ENCODE measurements at places on chromosomes 3 and 15. TPM values are rescaled to one million over a fixed set of nuclear protein-coding genes. Genes with fewer than 3 reads are reported as not detected.

DNA sequence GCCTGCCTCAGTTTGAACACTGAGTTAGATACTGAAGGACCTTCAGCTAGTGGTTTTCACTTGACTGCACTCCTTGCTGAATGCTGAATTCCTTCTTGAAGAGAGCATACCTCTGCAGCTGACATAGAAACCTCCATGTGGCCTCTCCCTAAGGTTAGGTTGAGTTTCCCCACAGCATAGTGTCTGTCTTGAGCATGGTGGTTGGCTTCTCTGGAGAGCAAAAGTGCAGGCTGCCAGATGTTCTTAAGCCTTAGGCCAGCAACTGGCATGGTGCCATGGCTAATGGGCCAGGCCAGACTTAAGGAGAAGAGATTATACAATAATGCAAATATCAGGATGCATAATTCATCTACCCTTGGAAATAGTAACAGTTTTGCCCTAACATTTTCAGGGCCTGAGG, 545.6 kb upstream of the ZNF385D start:
- DNase-seq: no peak

DNA sequence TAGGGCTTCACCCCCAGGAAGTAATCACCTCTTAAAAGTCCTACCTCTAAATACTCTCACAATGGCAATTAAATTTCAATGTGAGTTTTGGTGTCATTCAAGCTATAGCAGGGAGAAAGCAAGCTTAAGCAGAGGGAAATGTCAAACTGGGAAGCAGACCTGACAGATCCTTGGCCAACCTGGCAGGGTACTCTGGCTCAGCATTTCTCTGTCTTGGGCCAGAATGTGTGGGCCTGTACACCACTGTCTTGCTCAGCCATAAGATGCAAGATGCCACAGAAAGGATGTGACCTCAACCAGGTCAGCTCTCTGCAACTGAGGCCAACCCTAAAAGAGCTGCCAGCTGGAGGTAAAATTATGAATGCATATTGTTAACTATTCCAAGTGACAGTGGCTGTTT, 130.6 kb upstream of the CMC1 start:
- DNase-seq: no peak

- no peak for DNase-seq
Observed at GRCh38 chr3:128074851-128075521, 22.7 kb downstream of the SEC61A1 start.

DNA sequence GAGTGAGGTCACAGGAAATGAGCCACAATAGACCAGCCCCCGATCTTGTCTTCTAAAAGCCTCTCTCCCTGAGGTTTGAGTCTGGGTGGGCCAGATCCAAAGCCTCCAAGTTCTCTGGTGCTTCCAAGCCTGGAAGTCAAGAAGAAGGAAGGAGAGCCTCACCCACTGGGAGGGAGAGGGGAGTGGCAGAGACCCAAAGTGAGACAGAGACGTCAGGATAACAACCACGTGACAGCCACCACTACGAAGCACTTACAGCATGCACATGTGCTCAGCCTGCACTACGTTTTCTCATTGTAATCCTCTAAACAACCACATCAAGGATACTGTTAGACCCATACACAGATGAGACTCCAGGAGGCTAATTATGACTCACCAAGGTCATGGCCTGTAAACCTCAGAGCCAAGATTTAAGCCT, 197.3 kb upstream of the LINGO1 start:
- DNase-seq: no peak

DNA sequence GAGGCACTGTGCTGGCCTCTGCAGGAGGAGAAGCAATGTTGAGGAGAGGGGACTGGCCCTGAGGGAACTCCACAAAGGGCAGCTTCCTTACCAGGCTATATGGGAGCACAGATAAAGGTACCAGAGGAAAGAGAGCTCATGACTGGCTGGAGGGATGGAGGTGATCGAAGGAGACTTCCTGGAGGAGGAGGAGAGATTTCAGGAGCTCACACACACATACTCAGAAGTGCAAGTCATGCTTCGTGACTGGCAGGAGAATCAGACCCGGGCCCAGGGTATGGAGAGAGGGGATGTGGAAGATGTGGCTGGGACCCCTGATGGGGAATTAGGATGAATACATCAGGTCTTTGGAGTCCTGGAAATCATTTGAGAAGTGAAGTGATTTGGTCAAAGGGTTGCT, 85.4 kb downstream of the ABHD5 start:
- no peak for DNase-seq

GRCh38 chr3:179651687-179652446, 973 bp upstream of the USP13 start:
- no peak for DNase-seq

GRCh38 chr3:10447527-10448260, 57.7 kb downstream of the ATP2B2 start:
- DNase-seq: no peak

DNA sequence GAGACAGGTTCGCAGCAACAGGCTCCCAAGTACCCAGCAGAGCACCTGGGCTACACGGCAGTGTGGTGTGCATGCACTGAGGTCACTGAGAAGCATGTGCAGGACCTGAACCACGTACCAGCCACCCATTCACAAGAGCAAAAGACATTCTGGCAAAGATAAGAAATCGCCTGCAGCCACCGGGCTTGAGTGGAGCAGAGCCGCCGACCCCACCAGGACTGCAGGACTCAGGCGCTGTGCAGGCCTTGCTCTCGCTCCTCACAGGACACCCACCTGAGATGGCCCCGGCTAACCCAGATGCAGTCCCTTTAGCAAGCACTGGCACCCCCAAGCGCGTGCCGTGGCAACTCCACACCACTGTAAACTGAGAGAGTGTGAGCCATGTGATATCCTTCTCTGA, 32.3 kb upstream of the OCA2 start:
- DNase-seq: no peak

DNA sequence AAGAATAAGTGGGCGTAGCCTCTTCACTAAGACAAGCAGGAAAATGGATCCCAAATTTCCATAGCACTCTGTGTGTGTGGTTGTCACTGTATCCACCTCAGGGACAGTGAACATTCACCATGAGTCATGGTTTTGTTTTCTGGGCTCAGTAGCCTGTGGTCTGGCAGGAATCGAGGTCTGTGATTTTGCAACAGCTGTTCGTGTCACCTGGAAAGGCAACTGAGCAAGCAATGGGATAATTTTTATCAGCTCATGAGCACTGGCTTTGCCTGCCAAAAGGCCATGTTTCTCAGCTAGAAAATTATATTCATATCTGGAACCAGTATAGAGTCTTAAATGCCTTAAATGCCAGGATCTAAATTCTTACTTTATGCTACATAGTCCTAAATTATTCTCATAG, 60.9 kb downstream of the STRIT1 start:
- no peak for DNase-seq

GRCh38 chr3:176415661-176416295, 781.5 kb downstream of the TBL1XR1 start:
- no peak for DNase-seq

GRCh38 chr3:4806535-4807108, 172.6 kb upstream of the BHLHE40 start:
- DNase-seq: no peak

- DNase-seq: no peak
Observed at GRCh38 chr15:66413579-66413978, 26.9 kb downstream of the MAP2K1 start.

DNA sequence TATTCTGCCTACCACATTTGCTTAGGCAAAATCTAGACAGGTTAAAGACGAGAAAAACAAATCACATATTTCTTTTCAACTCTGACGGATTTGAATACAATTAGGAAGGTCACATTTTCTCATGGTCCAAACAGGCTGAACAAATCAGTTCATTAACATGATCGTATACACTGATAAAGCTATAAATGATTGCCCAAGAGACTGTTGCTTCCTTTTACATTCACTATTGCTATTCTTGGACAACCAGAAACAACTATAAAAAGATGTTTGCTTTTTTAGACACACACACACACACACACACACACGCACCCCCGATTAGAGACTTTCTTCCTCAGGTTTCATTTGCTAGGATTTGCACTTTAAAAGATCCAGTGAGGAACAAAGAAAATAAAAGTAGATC, 122.3 kb upstream of the BHLHE40 start:
- DNase-seq: no peak

DNA sequence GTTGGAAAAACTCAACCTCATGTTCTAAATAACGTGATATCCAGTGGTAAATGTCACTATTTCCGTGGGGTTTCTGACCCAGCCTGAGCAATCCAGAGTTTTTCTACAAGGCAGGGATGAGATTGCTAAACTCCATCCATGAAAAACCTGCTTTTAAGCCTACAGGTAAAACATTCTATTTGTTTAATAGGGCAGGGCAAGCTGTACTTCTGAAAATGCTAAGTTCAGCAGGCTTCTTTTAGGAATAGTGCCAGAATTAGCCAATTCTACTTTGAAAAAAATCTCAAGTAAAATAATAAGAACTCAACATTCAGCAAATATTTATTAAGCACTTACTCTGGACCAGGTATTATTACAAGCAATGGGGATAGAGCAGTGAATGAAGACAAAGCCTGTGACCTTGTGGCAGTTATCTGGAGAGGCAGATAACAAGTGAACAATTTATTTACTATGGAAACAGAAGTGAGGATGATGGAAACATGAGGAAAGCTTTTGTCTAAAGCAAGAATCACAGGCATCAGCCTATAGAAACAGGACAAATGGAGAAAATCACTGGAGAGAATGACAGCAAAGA, 13.3 kb downstream of the RPSA start:
- DNase-seq: no peak

DNA sequence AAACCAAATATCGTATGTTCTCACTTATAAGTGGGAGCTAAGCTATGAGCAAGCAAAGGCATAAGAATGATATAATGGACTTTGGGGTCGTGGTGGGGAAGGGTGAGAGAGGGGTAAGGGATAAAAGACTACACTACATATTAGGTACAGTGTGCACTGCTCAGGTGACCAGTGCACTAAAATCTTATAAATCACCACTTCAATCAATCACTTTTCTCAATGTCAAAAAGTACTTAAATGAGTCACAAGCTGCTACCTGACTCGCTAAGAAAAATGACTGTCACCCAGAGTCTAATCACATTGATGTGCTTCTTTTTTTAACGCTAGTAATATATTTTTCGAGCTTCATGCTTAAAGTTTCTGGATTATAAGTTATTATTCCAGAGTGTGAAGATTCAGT, 95.5 kb downstream of the CBLB start:
- DNase-seq: no peak

DNA sequence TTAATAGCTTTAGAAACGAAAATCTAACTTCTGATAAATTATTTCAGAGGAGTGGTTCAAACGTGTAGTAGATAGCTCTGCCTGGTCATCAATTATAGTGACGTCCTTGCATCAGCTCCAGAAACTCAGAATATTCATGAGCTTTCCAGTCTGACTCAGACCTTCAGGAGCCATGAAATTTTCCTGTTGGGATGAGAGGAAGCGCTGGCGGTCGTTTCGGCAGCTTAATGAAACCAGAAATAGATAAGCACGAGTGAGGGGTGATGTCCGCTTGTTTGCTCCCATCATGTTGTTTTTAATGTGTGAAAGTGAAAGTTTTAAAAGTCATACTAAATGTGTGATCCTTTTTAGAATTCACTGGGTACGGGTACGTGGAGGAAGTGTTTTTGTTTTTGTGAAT, 141.1 kb downstream of the PGPEP1L start:
- DNase-seq: no peak

DNA sequence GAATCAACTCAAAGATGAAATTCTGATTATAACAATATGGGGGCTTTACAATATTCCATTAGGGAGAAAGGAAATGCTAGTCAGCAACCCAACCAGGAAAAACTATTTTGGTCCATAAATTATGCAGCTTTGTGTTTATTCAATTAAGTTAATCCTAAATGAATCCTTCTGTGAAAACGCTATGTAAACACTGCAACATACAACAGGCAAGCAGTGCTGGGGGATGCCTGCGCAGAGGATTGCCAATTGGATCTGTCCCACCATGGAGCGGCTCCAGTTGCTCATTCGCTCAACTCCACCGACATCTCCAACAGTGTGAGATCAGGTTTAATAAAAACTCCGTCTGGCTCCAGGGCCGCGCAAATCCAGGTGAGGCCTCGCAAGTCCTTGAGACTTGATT, 290.5 kb upstream of the VEPH1 start:
- no peak for DNase-seq

DNA sequence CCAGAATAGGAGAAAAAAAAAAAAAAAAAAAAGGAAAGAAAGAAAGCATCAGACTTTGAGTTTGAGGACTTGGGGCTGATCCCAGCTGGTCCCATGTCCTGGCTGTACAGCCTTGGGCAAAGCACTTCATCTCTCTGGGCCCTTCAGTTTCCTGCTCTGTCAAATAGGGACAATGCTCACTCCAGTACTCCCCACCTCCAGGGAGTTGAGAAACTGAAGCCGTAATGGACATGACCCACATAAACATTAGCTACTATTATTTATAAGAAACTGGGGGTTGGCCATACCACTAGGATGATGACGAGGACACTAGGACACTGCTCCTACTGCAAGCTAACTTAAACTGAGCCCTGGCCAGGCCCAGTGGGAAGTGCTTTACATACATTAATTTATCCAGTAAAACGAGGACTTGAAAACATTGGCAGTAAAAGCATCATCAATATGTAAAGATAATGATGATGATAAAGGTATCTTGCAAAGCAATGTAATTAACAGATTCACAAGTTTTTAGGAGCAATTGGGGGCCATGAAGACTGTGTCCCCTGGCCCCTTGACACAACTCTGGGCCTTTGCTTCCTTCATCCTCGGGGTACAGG, 22.9 kb upstream of the SMAD6 start:
- DNase-seq: no peak

DNA sequence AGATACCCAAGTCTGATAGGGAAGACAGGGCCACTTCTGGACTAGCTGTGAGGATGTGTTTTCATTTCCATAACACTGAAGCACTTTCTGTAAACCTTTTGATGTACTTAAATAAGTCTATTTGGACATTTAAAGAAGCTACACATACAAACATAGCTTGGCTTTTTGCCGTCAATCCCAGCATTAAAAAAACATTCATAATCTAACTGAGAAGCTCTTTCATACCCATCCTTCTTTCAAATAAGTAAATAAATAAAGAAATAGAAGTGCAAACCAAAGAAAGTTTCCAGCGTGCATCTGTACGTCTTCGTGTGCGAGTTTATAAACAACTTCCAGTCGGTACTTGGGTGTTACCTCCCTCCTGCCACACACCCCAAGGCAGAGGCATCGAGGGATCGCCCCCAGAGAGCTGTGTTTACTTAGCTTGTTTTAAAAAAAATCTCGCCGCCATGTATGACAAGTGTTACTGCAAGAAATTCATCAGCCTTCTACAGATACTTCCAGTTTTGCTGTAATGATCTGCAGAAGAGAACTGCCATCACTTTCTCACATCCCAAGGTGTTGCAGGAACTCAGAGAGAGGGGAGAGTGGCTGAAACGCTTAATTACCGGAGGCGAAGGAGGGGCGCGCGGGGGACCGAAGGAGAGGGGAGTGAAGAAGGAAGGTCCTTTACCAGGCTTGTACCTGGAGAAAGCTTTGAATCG, 9.0 kb upstream of the MEIS2 start:
- no peak for DNase-seq

Gene CCRL2
- total RNA-seq: 28.5 TPM

Gene LRRIQ4
- 0.29 TPM for total RNA-seq

Gene RCCD1
- total RNA-seq: 8.6 TPM

Gene FRMD4B
- 60.7 TPM for total RNA-seq

Gene HES1
- total RNA-seq: 43.6 TPM

Gene GOLGA6L7
- total RNA-seq: not detected

Gene UPK1B
- 5.4 TPM for total RNA-seq

Gene KLHL40
- total RNA-seq: not detected

Gene PSTPIP1
- 16.0 TPM for total RNA-seq

Gene GPR156
- 0.09 TPM for total RNA-seq

Gene KBTBD13
- total RNA-seq: not detected

Measured in upper lobe of right lung (tissue), 1 donor.